ENCODE measurements at places on chromosomes 2 and 18.
A peak's percentile ranks its signal among the peaks of the same experiment; 100 is the strongest.

DNA sequence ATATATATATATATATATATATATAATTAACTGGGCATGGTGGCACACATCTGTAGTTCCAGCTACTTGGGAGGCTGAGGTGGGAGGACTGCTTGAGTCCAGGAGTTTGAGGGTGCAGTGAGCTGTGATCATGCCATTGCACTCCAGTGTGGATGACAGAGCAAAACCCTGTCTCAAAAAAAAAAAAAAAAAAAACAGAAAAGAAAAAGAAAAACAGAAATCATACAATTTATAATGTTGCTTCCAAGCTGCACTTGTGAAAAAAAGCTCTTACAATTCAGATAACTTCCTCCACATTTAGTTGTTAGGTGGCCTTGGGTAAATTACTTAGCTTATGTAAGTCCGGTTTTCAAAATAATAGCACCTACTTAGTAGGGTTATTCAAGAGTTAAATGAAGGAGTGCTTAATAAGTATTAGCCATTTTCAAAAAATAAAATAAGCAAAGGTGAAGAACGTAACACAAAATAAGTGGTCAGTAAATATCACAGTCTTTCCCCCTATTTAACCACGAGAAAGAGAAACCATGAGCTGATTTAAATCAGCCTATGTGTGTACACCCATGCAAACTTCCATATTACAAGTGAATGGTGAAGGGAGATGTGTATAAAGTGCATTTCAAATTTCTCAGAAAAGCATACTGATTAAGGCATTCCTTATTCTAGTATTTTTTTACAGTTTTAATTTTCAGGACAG, 2.3 kb downstream of the WIPF1 start:
- DNase-seq = no peak

DNA sequence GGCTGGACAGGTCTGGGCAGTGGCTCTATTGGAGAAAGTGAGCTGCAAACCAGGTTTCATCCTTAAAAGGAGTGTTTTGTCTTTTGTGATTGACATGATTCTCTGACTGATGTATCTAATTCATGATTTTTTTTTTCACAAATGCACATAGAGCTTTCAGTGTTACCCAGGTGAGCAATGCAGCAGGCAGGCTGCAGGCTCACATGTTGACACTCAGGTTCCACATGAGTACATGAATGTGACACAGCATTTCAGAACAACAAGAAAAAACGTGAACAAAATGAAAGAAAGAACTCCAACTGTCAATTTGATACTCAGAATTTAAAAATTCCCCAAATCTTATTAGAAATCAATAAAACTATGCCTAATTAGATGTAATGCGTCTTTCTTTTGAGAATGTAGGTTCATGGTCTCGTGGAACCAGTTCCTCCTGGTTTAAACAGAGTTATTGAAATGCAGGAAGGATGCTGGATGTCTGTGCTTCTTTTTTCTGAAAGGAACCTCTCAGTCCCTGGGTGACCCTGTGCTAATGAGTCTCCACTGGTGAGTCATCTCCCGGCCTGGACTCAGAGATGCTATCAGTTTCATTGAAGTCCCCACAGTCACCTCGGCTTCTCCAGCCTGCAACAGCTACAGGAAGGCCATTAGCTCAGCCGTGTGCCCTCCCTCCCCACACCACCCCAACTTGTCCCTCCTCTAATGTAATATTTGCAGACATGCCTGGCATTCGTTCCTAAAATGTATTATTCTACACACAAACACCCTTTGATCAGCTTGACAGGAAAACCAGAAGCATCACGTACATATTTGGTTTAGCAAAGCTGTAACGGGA, 430.4 kb downstream of the LPIN1 start:
- no peak for DNase-seq

- DNase-seq = no peak
Observed at GRCh38 chr2:172986040-172986439, 89.6 kb upstream of the MAP3K20 start.

- DNase-seq = peak; percentile 64
Observed at GRCh38 chr18:72867746-72868584, at the start of gene NETO1. Gene NETO1 (minus strand): TSS chr18:72867987. CDS start chr18:72867291, 696 bp downstream.

DNA sequence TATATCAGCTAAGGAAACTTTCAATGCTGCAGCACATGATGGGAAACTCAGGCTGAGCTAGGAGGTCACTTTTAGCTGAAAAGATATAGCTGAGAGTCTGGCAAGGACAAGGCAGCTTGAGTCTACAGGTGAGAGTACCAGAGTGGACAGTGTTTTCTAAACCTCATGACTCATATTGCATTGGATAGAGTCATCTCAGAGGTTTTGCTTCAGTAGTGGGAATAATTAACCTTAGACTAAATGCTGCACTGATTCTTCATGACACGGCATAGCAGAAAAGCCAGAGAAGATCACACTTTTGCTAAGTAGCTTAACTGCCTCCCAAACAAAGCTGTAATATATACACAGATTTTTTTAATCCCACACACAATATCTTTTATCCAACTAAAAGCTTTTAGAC, 865.0 kb upstream of the CDH2 start:
- DNase-seq = no peak

GRCh38 chr2:224405841-224406370, 4.0 kb upstream of the FAM124B start:
- DNase-seq = no peak

DNA sequence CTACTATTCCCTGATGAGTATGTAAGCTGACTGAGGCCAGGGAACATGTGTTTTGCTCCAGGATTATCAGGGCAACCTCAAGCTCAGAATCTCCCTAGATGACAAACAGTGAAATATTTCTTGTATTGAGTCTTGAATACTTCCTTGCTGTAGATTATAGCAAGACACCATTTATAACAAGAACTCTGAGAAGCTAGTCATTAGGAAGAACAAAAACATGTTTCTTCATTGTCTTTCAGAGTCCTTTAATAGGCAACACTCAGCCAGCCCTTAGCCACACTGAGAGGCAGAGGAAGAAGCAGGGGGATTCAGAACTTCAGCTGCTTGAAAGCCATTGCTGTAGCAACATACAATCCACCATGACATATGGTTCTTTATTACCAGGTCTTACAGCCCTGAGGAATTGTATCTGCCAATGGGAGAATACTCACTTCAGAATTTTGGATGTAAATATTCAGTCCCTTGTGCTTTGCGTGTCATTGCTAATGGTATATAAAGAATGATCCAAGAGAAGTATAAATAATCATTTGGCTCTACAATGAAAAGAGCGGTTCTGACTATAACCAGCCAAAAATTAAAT, 117.5 kb upstream of the NCKAP5 start:
- DNase-seq = no peak
